ENCODE measurements at places on chromosomes 6 and 20.

DNA sequence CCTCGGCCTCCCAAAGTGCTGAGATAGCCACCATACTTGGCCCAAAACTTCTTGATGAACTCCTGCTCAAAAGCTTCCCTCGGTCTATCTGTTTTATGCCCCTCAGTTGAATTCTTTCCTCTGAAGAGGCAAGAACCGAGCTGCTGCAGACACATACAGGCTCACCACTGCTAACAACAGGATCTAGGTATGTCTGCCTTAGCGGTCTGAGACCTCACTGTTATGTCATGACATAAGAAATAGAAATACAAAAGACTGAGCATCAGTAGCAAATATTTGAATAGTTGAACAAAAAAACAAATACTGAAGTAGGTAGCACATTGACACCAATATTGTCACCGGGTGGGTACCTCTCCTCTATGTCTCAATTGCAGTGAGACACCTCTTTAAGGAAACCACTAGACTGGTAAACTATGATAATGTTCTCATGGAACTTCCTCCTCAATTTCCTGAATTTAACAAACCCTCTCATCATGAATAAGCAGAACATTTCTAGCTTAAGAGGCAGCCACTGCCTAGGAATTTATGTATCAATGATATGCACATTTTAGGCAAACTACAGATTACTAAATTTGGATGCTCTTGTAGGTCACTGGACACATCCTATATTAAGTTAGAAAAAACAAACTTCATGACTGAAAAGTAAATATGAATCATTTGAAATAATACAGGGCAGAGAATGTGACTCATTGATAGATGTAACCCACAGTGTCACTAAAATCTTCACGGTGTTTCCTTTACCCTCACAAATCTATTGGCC lies 9.4 kb upstream of the STXBP5 start:
- no peak for ATAC-seq

DNA sequence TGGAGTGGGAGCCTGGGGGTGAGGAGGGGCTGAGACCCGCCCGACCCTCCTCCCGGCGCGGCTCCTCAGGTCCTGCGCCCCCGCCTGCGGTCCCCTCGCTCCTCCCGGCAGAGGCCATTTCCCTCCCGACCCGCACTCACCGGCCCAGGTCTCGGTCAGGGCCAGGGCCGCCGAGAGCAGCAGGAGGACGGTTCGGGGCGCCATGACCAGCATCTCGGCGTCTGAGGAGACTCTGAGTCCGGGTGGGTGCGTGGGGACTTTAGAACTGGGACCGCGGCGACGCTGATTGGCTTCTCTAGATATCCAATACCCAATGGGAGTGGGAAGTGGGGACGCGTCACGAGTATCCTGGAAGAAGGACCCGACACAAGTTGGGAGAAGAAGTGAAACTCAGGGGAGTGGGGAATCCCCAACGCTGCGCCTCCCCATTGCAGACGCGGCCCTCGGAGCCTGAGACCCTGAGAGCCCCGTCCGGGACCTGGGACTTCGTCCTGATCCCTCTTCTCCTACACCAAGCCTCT lies at the start of gene HLA-B:
Gene HLA-B (minus strand): TSS at position 234 of the 521 bp plus-strand sequence. CDS start 21 bp downstream, at position 213.
- peak; percentile 97 for ATAC-seq

- no peak for ATAC-seq
These were observed 88.8 kb downstream of the ATP9A start for GRCh38 chr20:51679254-51679921.

GRCh38 chr6:123804787-123805540 lies 1.3 kb downstream of the NKAIN2 start:
- ATAC-seq: no peak

DNA sequence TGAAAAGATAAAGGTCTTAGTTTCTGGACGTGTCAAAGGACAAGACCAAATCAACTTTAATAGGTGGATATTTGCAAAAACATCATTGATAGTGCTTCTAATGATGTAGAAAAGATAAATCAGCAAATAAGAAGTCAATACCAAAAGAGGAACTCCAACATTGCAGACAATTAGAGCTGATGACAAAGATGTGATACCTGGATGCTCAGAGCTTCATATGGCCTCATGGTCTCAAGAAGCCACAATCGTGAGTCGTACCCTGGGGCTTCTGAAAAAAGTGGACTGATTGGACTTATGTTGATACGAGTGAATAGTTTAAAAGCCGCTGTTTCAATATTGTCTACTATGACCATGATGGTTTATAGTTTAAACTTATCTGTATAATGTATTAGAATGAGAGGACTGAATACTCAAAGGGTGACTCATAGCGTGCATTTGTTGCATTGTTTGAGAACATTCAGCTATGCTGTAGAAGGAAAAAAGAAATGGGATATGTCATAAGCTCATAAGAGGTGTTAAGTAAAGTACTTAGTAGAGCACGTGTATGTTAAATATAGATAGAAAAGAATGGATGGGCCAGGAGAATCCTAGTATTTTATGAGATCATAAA lies 54.6 kb upstream of the RIPOR2 start:
- ATAC-seq: no peak

DNA sequence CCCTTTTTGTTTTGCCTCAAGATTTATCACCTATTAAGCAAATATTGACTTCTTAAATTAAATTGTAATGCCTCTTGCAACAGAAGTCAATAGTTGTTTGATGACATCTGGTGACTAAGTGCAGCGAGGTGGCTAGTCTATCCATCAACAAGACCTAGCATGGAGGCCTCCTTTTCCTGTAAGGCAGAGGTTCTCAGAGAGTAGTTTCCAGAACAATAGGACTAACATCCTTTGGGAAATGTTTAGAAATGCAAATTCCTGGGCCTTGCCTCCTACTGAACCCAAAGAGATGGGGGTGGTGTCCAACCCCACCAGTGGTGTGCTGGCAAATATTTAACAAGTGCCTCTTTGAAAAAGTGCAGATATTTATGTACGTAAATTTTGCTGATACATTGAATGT lies 143.7 kb downstream of the SCP2D1 start:
- ATAC-seq: peak; percentile 24

- ATAC-seq: no peak
These were observed 17.4 kb downstream of the HLA-DRA start for GRCh38 chr6:32457054-32457453.

GRCh38 chr6:106474466-106474865 lies 113.9 kb downstream of the CRYBG1 start:
- no peak for ATAC-seq

DNA sequence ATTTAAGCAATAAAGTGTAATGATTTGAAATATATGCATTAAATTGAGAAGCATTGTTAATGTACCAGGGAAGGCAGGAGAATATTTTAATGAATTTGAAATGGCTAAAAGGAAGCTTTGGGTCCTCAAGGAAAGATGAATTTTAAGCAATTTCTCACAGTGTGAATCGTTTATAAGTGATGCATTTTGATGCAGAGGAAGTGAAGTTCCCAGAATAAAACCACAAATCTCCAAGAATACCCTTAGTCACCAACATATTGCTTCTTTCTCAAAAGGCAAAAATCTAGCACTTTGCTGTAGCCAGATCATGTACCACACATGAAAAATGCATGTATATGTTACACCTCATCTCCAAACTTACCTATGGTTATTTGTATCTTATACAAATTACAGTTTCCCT lies 11.7 kb downstream of the TPD52L1 start:
- ATAC-seq: peak; percentile 5

GRCh38 chr20:13858439-13858838 lies 73.6 kb downstream of the NDUFAF5 start:
- ATAC-seq: peak; percentile 88

GRCh38 chr6:54085541-54085940 lies 25.7 kb upstream of the MLIP start:
- ATAC-seq: peak; percentile 80

- no peak for ATAC-seq
These were observed 72.3 kb downstream of the QKI start for GRCh38 chr6:163486821-163487220.

GRCh38 chr6:26594730-26595632 lies 1.8 kb upstream of the ABT1 start:
- ATAC-seq: peak; percentile 5

DNA sequence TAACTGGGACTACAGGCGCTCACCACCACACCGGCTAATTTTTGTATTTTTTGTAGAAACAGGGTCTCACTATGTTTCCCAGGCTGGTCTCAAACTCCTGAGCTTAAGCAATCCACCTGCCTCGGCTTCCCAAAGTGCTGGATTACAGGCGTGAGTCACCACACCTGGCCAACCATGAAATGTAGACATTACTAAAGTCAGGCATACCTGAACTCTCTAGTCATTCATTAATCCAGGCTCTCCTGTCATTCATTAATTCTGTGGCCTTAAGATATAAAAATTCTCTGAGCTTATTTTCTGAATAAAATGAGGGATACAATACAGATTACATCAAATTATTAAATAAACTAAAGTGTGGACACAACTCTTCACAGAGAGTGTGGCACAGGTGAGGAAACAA lies 159.7 kb downstream of the GMDS start:
- no peak for ATAC-seq

DNA sequence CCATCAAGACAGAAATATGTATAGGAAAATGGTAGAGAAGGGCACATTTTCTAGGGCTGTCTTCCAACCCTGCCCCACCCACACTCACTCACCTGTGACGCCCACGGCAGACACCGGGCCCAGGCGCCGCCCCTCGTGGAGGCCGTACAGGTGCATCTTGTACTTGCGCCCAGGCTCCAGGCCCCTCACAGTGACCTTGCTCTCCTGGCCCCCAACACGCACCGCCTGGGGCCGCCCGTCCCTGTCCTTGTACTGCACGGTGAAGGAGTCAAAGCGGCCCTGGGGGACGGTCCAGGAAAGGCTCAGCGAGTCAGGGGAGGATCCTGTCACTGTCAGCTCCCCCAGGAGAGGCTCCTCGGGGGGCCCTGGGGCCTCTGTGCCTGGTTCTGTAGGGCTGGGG lies 19.8 kb downstream of the CYP21A2 start:
- no peak for ATAC-seq

DNA sequence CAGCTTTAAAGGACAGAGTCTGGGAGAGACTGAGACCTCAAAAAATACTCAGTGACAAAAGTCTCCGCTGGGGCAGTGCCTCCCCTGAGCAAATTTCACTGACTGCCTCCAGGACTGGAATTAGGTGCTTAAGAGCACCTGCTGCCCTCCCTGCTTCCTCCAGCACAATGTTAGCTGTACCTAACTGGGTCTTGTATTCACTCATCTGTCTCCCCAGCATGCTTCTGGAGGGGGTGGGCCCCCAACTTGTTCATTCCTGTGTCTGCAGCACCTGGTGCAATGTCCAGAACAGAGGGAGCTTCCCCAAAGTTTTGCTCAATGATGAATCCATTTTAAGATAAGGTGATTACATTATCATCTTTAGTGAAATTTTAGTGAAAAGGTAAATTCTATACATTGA lies 650.7 kb downstream of the KIF16B start:
- no peak for ATAC-seq

DNA sequence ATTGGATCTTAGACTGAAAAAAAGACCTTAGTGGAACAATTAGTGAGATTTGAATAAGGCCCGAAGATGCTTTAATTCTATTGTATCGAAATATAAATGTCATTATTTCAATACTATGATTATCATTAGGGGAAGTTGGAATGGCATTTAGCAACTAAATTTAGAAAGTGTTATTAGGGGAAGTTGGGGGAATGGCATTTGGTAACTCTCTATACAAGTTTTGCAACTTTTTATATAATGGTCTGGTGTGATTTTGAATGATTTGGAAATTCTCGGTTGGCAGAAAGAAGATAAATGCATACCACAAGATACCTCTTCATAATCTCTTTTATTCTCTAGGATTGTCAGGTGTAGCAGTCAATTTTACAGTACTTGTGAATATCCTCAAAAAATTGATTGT lies 49.2 kb downstream of the RNF144B start:
- no peak for ATAC-seq

DNA sequence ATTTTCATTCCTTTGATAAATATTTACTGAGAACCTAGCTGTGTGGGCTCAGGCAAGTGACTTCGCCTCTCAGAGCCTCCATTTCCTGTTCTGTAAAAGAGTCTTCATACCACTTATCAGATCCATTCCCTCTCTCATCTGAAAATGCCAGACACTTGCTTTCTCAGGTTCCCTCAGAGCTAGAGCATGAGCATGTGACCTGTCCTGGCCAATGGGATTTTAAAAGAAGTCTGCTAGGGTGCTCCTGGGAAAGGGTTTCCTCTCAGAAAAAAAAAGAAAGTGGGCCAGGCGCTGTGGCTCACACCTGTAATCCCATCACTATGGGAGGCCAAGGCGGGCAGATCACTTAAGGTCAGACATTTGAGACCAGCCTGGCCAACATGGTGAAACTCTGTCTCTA lies 5.3 kb downstream of the KCNB1 start:
- ATAC-seq: no peak

- ATAC-seq: no peak
These were observed 1130.3 kb upstream of the CITED2 start for GRCh38 chr6:140504776-140505175.

GRCh38 chr6:71083308-71083820 lies 126.5 kb upstream of the B3GAT2 start:
- no peak for ATAC-seq

GRCh38 chr6:102415891-102416290 lies 1022.4 kb downstream of the GRIK2 start:
- ATAC-seq: no peak

DNA sequence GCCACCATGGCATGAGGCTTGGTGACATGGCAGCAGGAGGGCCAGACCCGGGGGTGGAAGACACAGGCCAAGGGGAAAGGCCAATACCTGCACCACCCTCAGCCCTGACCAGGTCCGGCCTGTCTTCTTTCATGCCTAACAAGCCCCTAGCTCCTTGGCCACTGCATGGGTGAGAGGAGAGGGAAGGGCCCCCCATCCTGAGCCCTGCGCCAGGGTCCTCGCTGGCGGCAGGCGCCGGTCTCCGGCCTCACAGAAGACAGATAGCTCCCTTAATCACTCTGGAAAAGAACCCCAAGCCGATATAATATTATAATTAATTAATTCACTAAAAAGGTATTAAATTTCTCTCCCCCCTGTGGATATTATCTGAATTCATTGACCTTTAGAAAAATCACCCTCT lies 41.4 kb downstream of the MDFI start:
- ATAC-seq: no peak

- no peak for ATAC-seq
These were observed 2.1 kb upstream of the ZKSCAN4 start for GRCh38 chr6:28254121-28254519.

GRCh38 chr20:10540636-10541493 lies 105.8 kb downstream of the SLX4IP start:
- ATAC-seq: peak; percentile 97

DNA sequence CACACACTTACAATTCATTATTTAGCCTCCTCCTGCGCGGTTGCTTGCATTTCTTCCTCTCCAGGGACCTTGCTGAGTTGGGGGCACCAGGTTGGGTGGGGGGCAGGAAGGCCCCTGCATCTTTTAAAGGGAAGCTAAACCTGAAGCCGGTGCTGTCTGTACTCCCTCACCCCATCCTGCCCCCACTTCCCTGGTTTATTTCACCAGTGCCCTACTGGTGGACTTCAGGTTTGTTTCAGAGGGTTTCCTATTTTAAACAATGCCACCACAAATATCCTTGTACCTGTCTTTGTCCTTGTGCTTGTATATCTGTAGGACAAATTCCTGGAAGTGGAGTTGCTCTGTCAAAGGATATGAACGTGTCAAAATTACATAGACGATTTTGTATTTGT lies 21.0 kb downstream of the PTK7 start:
- ATAC-seq: no peak

- ATAC-seq: peak; percentile 90
These were observed 54.1 kb upstream of the PTPRT start for GRCh38 chr20:43243672-43244269.

- no peak for ATAC-seq
These were observed 60.5 kb downstream of the ZMYND8 start for GRCh38 chr20:47295921-47296426.

GRCh38 chr6:132648356-132648755 lies 10.6 kb downstream of the TAAR1 start:
- peak; percentile 53 for ATAC-seq

All from motor neuron (in vitro differentiated cells).